Central memory CD8-positive, alpha-beta T cell (primary cell): ENCODE measurements at places on chromosomes 3 and 15.

GRCh38 chr3:194245975-194246561 is 105.1 kb downstream of the CPN2 start:
- DNase-seq, result no peak

DNA sequence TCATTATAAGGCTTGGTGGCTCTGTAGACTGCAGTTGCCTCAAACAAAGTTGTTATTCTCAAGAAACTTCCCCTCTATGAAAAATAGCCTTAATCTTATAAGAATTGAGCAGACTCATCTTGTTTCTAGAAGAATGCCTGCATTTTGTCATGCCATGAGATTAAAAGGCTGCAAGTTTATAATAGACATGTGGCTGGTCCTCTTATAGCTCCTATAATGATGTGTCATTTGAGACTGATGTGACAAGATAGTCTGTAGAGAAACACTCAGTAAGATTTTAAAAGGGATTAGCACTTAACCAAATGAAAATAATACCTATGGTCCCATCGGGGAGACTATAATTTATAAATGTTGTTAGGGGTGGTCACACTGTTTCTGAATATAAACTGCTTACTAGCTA is 312.5 kb downstream of the OXSM start:
- DNase-seq, result no peak

DNA sequence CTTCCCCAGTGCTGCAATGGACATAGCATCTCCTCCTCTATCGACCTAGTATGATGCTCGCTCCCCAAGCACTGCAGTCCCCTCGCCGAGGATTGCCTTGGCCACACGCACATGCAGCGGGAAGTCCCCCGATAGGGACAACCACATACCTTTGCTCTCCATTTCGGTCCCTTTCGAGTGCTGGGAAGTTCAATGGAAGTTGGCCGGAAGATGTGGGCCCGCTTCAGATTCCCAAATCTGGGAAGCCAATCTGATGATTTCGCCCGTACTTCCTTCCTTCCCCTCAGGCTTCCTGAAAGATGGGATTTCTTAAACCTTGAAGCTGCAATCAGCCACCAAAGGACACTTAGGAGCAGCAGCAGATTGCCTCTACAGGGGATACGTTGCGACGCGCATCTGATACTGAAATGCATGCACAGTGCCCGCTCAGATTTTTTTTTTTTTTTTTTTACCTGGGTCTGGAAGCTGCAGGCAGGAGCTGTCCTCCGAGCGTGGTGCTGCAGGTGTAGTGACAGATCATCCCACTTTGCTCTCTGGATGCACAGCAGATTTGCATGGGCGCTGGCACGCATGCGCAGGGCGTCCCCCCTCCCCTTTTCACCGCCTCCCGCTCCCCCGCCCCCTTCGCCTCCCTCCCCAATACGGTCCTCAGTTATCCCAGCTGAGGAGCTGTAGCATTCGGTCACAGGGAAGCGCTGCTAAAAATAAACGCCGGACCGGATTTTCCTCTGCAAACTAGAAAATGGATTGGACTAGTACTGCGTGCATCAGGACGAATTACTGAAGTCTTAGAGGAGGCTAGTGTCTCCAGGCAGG is at the start of gene FGF12:
Gene FGF12 (minus strand): TSS at position 510 of the 816 bp plus-strand sequence.
- DNase-seq, result no peak

- no peak for DNase-seq
These were observed 105.4 kb downstream of the MEGF11 start for GRCh38 chr15:66148187-66148586.

DNA sequence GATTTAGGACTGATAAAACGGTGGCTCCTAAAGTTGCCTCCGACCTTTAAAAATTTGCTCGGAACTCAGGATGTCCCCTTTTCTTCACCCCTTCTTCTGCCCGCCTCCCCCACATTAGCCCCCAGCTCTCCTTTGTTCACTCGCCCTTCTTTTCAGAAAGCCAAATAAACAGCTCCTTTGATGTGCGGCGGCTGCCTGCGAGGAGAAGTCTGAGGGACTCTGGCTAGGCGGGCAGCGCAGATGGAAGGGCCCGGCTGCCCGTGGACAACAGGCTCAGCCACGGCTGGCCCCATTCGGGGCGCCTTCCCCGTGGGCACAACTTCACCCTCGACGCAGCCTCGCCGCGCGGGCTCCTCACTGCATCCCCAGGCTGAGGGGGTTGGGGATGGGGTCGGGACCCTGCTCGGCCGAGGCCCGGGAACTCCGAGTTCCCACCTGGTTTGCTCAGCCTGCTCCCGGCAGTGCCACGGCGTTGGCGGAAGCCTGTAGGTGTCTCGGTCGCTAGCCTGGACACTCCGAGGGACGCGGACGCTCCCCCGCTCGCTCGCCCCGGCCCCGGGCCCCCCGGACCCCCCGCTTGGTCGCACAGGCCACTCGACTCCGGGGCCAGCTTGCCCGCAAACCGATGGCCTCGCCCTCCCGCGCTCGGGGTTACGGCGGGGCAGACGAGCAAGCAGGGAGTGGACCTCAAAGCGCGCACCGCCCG is 897 bp upstream of the TLE3 start:
- DNase-seq, result no peak

- no peak for DNase-seq
These were observed 8.9 kb downstream of the CMTM6 start for GRCh38 chr3:32493437-32494414.

DNA sequence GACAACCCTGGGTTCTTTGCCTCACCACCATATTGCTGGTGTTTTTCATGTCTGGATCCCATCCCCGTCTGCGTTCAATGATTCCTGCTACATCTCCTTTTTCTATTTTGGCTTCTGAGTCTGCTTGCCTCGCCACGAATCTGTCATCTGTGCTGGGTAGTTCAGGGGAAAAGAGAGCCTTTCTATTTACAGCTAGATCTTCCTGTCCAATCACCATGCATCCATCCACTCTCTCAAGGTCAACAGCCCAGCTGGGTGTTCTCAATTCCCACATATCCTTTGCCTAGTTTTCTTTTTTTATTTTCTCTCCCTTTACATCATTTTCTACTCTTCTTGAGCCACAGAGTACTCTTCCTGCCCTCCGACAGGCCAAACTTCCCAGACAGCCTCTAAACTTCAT is 104.8 kb upstream of the RAD18 start:
- DNase-seq, result no peak

DNA sequence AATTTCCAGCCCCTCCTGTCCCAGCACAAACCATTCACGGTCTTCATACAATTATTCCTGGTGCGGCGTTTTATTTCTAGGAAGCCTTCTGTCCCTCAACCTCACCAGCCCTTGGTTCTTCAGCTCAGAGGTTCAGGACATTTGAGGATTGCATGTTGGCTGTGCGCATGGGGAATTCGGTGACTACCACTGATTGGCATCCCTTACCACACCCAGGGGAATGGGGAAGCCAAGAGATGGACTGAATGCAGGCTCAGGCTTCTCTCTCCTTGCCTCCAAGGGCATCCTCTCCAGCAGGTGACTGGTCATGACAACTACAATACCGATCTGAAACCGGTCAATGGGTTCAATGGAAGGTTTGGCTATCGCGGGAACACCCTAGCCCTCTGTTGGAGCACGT is 153.8 kb downstream of the MTHFS start:
- DNase-seq, result no peak

DNA sequence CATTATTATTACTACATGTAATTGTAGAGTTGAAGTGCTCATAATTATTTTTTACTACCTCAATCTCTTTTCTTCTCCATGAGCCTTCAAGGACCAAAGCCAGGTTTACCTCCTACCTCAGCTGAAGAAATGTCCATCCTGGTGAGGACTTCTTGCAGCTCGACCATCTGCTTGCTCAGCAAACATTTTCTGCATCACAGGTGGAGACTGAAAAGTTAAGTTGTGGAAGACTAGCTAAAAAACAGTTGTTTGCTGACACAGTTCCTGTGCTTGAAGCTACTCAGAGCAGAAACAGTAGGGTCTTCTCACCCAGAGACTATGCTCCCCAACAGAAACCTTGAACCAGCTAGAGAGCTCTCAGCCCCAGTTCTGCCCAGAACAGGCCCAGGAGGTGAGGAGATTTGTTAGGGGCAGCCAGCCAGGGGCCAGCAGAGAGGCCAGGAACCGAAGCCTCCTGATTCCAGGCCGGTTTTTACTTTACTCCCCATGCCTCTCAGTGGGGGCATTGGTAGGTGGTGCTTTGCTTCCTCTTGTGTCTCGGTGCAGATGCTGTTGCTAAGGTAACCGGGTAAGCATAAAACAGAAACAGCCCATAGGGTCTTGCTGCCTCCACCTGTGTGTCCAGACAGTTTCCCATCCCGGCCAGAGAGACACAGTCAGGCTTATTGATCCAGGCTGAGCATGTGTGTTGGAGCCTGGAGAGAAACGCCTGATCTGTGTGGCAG is 54.9 kb downstream of the CCNL1 start:
- no peak for DNase-seq

DNA sequence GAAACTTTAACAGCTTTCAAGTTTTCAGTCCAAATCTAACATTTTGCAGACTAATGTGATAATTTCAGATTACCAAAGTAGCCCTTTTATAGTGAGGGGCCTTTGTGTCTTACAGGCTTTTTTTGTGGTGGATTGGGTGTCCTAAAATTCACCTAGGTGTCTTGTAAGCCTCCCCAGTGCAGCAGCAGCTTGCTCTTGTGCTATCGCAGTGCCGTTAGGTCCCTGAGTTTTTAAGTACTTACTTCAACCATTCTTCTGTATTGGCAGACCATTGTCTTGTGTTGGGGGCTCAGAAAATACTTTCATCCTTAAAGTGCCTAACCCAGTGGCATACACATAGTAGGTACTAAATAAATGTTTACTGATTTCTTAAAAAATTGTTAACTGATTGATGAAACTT is 2.1 kb downstream of the PDE8A start:
- no peak for DNase-seq

- no peak for DNase-seq
These were observed 196.1 kb upstream of the P2RY1 start for GRCh38 chr3:152638707-152639450.

DNA sequence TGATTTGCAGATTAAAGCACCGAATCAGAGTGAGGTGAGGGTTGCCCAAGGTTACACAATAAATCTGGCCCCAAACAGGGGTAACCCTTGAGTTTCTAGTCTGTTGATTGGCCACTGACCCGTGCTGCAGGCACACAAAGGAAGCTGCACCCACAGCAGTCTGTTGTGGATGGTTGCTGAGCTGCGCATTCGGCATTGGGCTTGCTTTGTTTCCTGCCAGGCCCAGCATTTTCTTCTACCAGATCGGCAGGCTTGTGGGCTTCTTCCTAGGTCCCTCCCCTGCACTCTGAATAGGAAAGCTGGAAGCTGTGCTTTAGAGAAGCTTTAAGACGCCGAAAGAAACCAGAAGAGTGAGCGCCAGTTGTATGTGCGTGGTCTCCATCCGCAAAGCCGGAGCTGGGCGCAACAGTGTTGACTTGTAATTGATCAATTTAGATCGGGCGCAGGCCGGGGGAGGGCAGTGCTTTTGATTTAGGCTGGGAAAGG is 12.1 kb downstream of the B3GNT5 start:
- no peak for DNase-seq

DNA sequence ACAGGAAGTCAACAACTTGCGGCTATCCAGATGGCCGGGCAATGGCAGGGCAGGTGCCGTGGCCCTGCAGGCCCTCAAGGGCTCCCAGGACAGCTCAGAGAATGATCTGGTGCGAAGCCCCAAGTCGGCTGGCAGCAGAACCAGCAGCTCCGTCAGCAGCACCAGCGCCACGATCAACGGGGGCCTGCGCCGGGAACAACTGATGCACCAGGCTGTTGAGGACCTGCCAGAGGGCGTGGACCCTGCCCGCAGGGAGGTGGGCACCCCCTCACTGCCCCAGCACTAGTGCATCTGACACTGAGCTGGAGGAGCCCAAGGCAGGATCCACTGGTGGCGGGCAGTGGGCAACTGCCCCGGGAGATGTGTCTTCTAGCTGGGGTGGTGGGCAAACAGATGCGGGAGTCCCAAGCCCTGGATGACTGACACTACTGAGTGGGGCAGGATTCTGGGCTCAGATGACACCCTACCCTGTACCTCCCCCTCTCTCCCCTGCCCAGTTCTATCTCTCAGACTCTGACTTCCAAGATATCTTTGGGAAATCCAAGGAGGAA is 15.9 kb downstream of the VILL start:
- DNase-seq, result no peak

GRCh38 chr3:99409961-99410360 is 228.4 kb upstream of the COL8A1 start:
- no peak for DNase-seq

- DNase-seq, result no peak
These were observed 1026.6 kb downstream of the ROBO1 start for GRCh38 chr3:78741066-78741645.

DNA sequence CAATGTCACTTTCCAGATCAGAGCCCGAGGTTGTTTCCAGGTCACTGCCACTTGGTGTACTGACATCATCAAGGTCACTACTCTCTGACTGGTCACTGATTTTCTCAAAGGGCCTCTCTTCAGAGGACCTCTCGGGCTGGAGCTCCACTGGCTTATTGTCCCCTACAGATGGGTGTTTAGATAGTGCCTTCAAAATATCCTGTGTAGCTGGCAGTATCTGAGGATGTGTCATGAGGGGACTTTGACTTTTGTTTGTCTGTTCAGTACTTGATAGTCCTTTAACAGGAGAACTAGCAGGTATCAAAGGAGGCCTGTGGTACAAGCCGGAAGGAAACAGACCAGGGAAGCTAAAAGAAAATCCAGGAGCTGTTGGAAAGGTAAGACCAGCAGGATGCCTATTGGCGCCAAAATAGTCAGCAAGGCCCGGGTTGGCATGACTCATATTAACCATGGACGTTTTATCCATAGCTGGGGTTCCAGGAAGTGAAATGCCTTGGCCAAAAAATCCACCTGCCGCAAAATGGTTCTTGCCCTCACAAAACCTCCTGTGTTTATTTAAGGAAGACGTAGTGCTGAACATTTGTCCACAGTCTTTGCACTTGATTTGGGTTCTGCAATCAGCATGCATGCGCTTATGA is 547.3 kb downstream of the MECOM start:
- no peak for DNase-seq

DNA sequence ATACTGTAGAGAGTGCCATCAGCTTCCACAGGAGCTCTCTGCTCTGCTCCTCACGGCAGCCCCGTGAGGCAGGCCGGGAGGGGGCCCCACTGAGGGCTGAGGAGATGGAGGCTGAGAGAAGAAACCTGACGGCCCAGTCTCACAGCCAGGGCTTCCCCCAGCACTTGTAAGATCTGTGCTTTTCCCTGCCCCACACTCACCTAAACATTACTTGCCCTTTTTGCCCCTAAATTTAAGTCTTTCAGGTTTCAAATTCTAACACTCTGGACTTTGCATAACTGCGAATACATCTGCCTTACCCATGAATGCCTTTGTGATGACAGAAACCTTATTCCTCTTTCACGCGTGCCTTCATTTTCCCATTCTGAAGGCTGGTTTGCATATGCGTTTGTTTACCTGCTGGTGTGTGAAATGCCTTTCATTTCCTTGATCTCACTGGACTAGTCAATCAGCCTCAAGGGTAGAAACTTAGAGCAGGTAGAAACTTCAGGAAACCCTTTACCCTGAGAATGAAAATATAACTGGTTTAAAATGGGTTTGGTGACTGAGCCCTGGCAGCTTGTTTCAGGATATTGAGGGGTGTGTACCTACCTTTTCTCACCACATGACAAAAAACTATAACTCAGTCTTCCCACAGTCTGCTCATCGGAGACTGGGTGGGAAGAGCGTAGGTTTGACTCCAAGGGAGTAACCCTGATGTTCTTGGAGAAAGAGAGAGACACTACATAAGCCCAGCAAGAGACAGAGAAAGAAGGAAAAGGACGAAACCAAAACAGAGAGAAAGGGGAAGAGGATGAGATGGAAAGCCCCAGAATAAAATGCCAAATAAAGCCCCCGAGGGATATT is 20.1 kb downstream of the SLC12A8 start:
- DNase-seq, result no peak

GRCh38 chr3:43198791-43199644 is 87.3 kb upstream of the SNRK start:
- DNase-seq, result no peak
